ENCODE measurements at places on chromosomes 2 and 18.
A peak's percentile ranks its signal among the peaks of the same experiment; 100 is the strongest.

GRCh38 chr2:209368914-209369313 lies 54.9 kb upstream of the MAP2 start:
- DNase-seq: peak; percentile 45

GRCh38 chr2:224263571-224264043 lies 138.3 kb downstream of the FAM124B start:
- DNase-seq: no peak

GRCh38 chr2:231191896-231192872 lies 6.2 kb upstream of the ARMC9 start:
- no peak for DNase-seq

GRCh38 chr18:62264984-62265383 lies 60.1 kb upstream of the TNFRSF11A start:
- no peak for DNase-seq

DNA sequence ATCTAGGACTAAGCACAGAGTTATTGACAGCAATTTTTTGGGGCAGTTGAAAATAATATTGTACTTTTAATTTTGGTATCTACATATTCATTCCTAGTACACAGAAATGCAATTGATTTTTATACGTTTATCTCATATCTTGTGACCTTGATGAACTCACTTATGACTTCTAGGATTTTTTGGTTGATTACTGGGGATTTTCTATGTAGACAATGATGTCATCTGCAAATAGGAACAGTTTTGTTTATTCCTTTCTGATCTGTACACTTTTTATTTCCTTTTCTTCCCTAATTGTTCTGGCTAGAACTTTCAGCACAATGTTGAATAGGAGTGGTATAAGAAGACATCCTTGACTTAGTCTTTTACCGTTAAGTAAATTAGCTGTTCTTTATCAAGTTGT lies 143.5 kb upstream of the PGAP1 start:
- no peak for DNase-seq

- DNase-seq: peak; percentile 72
These were observed 210.1 kb downstream of the WDR7 start for GRCh38 chr18:56861244-56861643.

DNA sequence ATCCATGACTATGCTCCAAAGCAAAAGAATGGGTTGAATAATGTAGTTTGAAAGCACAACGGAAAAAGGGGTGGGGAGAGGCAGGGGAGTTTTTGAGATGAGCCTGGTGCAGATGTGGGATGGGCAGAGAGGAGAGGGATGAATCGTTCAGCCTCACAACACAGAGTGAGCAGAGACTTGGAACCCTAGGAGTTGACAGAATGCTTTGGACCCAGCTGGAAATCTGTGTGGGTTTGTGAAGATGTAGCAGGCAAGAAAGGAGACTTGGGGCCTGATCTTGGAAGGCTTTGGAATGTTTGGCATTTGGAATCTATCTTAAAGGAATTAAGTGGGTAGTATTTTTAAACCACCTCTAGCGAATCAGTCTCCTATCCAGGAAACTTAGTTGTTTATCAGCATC lies 66.0 kb upstream of the KCTD1 start:
- DNase-seq: no peak

DNA sequence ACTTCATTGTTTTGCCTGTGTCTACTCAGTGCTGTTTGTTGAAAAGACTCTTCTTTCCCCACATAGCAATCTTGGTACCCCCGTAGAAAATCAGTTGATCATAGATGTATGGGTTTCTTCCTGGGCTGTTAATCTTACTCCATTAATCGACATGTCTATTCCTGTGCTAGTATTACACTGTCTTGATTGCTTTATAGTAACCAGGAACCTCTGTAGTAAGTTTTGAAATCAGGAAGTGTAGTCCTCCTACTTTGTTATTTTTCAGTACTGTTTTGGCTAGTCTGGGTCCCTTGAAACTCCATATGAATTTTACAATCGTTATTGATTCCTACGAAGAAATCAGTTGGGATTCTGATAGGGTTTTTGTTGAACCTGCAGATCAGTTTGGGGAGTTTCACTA lies 78.8 kb upstream of the FAM136A start:
- no peak for DNase-seq

- DNase-seq: no peak
These were observed 43.7 kb upstream of the CAB39 start for GRCh38 chr2:230668939-230669303.

DNA sequence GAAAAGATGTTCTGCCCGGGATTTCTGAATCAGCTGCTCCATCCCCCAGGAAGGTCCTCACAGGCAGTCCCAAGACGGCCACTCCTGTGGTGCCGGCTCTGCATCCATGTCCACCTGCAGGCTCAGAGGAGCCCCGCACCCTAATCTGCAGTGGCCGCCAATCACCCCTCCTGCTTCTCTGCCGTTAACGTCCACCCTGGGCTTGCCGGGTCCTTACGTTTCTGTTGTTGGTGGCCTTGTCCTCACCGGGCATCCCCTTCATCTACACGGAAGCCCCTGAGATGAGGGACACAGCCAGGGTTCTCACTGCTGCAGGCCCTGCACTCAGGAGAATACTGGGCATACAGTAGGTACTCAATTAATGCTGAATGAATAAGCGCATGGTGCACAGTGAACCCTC lies 131.5 kb upstream of the SNTG2 start:
- no peak for DNase-seq

DNA sequence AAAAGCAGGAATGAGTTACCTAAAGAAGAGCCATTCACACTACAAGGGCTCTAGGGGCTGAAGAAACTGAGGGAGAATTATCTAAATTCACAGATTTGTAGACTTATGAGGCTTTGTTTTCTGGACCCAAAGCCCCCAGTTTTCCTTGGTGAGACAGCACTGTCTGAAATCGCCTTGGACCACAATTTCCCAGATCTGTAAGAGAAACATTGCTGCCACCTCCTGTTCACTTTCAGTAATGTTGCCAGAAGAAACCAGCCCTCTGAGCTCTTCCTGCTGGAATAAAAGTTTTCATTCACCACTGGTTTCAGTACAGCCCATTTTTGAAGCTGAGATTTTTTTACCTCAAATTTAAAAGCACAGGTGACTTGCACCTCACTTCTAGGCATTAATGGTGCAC lies 169.2 kb downstream of the CDH20 start:
- peak; percentile 60 for DNase-seq

- DNase-seq: no peak
These were observed 56.1 kb downstream of the RBM43 start for GRCh38 chr2:151205571-151205970.

DNA sequence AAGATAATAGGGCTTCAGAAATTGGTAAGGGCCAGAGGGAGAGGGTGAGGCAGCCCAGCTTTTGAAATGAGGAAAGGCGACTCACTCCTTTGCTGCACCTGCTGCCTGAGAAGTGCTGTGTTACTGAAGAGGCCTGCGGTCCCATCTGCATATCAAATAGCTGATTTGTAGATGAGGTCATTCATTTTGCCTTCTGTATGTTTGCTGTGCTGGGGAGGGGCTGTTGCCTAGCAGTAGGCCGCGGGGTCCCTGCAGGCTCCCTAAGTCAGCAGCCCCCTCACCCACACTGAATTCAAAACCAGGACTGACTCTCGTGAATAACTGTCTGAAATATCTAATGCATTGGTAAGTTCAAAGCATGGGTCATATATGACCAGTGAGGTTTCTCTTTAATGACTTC lies 377.2 kb downstream of the SOX11 start:
- peak; percentile 76 for DNase-seq
